SK-N-DZ (cell line): ENCODE measurements at places on chromosomes 6 and 20.
A peak's percentile ranks its signal among the peaks of the same experiment; 100 is the strongest.

GRCh38 chr6:44219053-44219814 lies 2.5 kb downstream of the MYMX start:
- DNase-seq: peak; percentile 79

GRCh38 chr20:10381477-10381876 lies 52.5 kb downstream of the MKKS start:
- no peak for DNase-seq

GRCh38 chr20:64112691-64113443 lies 5.5 kb upstream of the NPBWR2 start:
- DNase-seq: no peak

DNA sequence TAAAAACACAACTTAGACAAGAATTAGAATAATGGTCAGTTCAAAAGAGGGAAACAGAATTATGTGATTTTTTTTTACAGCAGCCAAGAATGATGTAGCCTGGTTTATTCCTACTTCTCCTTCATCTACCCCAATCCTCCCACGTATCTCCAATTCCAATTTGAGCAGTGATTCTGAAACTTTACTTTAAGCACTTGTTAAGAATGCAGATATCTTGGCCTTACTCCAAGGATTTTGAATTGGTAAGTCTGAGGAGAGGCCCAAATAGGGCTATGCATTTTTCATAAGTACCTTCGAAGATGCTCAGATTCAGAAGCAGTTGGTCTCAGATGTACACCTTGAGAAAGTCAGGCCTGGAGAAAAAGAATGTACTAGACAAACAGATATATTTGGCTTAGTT lies 233.4 kb upstream of the FLRT3 start:
- DNase-seq: no peak
